ENCODE measurements at places on chromosomes 5 and 9.
A peak's percentile ranks its signal among the peaks of the same experiment; 100 is the strongest.

- DNase-seq: no peak
Observed at GRCh38 chr9:33472881-33473615, 676 bp downstream of the NOL6 start.

- DNase-seq: peak; percentile 18
Observed at GRCh38 chr5:40071870-40072269, 607.8 kb upstream of the PTGER4 start.

DNA sequence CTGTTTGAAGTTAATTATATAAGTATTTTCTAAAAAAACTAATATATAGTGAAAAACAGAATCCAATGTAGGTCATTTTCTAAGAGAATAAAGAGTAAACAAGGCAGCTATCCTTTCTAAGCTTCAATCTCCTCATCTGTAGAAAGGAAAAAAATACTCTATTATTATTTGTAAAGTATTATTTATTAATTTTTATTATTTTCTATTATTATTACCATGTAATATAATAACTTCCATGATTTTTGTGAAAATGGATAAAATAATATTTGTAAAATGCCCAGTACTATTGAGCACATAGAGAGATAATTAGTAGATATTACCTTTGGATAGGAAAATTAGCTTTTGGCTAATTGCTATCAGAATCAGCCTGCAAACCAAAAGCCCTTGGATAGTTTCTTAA is 684.4 kb downstream of the MTRR start:
- DNase-seq: no peak

DNA sequence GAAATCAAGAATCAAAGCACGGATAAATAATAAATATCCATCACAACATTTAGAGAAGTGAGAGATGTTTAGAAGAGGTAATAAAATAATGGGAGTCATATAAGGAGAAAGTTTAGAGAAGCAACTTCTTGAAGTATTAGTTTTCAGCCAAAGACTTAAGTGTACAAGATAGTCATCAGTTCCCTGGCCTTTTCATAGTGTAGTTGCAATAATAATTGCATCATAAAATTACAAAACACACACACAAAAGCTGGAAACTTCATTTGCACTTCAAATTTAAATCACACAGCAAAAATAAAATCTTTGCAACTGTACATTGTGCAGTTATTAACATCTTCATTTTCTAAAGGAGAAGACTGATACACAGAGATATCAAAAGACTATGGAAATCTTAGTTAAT is 319.1 kb upstream of the RGMB start:
- no peak for DNase-seq

GRCh38 chr9:129586685-129587084 is 34.2 kb downstream of the C9orf50 start:
- DNase-seq: no peak

GRCh38 chr9:136823136-136824046 is 15.6 kb downstream of the RABL6 start:
- DNase-seq: no peak

DNA sequence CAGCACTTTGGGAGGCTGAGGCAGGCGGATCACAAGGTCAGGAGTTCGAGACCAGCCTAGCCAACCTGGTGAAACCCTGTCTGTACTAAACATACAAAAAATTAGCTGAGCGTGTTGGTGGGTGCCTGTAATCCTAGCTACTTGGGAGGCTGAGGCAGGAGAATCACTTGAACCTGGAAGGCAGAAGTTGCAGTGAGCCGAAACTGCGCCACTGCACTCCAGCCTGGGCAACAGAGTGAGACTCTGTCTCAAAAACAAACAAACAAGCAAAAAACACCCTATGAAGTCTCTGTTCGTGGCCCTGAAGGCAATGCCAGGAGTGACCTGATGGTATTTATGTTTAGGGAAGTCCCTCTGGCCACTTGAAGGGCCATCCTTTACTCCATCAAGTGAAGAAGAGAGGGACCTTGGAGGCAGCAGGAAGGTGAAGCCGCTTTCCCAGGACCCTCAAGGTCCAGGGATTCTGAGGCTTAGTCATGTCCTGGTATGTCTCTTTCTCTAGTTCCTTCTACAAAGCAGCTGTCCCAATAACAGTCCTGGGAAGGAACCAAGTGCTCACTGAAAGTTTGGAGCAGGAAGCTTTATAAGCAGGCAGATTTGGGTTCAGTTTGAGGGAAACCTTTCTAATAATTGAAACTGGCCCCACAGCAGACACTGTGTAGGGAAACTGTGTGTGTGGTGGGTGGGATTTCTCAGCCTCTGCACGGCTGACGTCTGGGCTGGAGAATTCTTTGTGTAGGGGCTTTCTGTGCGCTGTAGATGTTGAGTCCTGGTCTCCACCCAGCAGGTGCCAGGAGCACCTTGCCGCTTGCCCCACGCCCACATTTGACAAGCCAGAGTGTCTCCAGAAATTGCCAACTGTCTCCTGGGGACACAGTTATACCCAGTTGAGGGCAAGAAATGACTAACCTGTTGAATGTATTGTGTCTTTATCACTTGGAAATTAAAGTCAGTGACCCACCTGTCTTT is 12.5 kb downstream of the PHF2 start:
- no peak for DNase-seq

DNA sequence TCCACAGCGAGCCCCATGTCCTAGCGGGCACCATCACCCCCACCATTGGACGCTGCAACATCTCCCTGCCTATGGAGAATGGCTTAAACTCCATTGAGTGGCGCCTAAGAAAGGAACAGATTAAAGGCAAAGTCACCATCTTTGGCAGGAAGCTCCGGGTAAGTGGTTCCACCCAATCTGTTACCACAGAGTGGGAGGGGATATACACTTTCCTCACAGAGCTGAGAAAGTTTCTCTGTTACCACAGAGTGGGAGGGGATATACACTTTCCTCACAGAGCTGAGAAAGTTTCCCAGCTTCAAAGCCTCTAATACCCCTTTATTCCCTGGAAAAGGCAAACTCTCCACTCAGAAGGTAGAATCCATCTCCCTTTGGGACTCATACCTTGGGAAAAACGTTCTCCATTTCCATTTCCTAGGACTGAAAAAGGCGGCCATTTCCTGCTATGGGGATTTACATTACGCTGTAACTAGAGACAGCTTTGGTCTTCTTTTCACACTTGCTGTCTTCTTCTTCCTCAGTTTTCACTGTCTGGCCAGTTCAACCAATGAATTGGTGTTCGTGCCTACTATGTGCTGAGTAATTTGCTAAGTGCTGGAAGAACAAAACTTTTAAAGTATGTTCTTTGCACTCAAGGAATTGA is 63.4 kb upstream of the WWC1 start:
- no peak for DNase-seq

DNA sequence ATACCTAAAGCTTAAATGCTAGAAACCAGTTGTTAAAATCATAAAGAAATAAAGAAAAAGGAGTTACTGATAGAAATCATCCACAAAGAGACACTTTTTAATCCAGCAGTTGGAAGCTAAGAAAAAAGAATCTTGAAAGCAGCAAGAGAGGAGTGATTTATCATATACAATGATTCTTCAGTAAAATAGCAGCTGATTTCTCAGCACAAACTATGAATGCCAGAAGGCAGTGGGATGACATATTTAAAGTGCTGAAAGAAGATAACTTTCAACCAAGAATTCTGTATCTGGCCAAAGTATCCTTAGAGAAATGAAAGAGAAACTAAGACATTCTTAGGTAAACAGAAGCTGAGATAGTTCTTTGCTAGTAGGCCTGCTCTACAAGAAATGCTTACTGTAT is 366.0 kb downstream of the HTR1A start:
- DNase-seq: no peak

- no peak for DNase-seq
Observed at GRCh38 chr5:170642776-170643436, 139.1 kb downstream of the KCNIP1 start.

DNA sequence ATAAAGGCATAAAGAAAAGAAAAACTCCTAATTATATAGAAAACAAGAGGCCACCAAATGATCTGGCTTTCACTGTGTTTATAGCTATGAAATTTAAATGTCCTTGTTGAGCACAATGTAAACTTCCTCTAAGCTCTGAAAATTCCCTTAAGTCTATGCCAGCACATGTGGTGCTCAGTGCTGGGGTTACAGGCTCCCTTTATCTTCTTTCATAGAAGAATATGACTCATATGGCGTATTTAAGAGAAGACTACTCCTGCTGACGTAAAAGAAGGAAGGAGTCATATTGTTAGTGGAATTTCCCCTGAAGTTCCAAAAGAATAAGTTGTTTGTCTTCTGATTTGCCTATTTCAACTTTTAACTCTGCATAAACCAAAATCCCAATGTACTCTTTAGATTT is 30.4 kb downstream of the RNF145 start:
- DNase-seq: peak; percentile 94

- no peak for DNase-seq
Observed at GRCh38 chr9:124934290-124934689, 6.6 kb downstream of the GOLGA1 start.

DNA sequence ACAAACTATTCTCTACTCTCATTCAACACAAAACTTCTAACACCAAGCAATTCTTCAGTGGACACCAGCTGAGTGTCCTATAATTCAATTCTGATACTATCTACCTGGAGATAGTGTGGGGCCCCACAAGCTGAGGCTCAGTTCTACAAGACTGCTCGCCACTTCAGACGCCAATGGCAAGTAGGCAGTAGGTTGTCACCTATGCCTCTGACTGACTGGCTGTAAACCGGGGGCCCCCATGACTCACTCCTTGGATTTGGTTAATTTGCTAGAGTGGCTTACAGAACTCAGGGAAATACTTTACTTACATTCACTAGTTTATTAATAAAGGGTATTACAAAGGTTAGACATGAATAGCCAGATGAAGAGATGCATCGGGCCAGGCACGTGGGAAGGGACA is 21.5 kb downstream of the INIP start:
- DNase-seq: no peak

DNA sequence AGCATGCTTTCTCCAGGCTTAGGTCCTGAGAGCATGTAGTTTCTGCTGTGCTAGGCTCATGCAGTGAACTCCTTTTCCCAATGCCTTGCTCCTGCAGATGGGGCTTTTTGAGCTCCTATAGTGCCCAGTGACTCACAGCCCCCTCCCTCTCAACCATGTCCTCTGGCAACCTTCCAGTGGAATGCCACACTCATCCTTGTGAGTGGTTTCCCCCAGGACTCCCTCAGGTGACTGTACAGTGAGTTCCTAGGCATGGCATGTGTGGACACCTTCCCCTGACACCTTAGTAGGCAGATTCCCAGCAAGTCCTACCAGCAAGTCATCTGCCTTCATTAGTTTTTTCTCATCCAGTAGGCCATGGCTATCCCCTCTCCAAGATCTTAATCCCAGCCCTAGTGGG is 72.4 kb upstream of the CXCL14 start:
- peak; percentile 99 for DNase-seq

- DNase-seq: no peak
Observed at GRCh38 chr9:134709512-134710270, 68.1 kb downstream of the COL5A1 start.

DNA sequence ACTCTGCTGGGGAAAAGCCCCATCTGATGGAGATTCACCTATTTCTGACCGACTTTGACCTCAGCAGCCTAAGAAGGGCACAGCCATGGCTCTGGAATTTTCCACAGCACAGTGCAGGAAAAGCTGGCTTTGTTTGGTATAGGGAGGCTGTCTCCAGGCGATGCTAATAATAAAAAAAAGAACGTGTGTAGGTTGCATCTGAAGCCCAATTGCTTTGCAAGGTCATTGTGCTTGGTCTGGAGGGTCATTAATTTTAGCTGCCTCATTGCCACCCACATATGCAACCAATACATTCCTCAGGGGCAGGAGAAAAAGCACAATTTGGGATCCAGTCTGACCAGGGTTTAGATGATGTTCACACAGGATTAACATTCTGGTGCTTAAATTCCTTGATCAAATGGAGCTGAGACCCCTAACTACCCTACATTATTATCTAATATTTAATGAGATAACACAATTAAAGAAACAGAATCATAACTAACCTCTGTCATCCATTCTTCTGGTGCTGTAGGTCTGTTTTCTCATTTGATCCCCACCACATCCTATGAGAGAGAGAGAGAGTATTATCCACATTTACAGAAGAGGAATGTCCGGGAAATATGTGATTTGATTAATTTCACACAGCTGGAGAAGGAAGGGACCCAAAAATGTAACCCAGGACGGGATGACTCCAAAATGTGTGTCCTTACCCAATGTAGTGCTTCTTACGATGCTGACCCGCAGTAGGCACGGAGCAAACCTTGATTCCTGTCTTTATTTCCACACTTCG is 175.9 kb downstream of the RFK start:
- DNase-seq: no peak

DNA sequence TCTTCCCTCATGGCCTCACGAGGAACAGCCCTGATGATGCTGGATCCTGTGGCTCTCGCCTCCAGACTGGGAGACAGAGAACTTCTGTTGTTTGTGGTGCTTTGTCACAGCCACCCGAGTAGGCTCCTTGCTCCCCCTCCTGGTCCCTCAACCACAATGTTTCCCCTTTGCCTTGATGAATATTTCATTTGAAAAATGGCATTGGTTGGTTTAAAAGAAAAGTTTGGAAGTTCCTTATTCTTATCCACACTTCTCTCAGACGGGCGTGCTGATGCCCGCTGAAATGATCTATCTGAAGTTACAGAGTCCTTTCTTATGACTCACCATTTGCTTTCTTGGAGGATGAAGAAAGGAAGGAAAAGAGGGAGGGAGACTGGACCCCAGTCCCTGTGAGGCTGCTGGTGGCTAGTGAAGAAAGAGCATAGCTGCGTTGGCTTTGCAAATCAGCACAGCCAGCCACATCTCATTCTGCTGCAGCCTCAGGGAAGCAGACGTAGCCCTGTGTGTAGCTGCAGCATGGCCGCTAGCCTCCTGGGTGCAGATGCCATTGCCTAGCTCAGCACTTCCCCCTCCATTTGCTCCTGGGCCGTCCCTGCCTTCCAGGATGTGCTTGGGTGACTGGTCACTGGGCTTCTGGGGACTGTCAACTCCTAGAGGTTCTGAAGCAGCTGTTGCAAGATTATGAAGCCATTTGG is 185.9 kb downstream of the ERCC6L2 start:
- no peak for DNase-seq

- no peak for DNase-seq
Observed at GRCh38 chr9:93807166-93808074, 147.7 kb downstream of the BARX1 start.

- DNase-seq: no peak
Observed at GRCh38 chr9:68562461-68562860, 21.8 kb upstream of the TMEM252 start.

GRCh38 chr9:134306636-134307600 is 19.3 kb upstream of the RXRA start:
- DNase-seq: no peak

GRCh38 chr9:128298535-128299482 is 22.7 kb downstream of the SWI5 start:
- no peak for DNase-seq

- no peak for DNase-seq
Observed at GRCh38 chr5:173352366-173353349, 24.4 kb upstream of the STC2 start.

GRCh38 chr9:15310107-15310850 is 3.3 kb upstream of the TTC39B start:
- DNase-seq: no peak

GRCh38 chr5:103465891-103466290 is 96.7 kb downstream of the NUDT12 start:
- no peak for DNase-seq
